Activated CD8-positive, alpha-beta T cell treated with anti-CD3 and anti-CD28 coated beads for 36 hours (primary cell): ENCODE measurements at places on chromosomes 4 and X. TPM values are rescaled to one million over a fixed set of nuclear protein-coding genes. Genes with fewer than 3 reads are reported as not detected.
A peak's percentile ranks its signal among the peaks of the same experiment; 100 is the strongest.

DNA sequence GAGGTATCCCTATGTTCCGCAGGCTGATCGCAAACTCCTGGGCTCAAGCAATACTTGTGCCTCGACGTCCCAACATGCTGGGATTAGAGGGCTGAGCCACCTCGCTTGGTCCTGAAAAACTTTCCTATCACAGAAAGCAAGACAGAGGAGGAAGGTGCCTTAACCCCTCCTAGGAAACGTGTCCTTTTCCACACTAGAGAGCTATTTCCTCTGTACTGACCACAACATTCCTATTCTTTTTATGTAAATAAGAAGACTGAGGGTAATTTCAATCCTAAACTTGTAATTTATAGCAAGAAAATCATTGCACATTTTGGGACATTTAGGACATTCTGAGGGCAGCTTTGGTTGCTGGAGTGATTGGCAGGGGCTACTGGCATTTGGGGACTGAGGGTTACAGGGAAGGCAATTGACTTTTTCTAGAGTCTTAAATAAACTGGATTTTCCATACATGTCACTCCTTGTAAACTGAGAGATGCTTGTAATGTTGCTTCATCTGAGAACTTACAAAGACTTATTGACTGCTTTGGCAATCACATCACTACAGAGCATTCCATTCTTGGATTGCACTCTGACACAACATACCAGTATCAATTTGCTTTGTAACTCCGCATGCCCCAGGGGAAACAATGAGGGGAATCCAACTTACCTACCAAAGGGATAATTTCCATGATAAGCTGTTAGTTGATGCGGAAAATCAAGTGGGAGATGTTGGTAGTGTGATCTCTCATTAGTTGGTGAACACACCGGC is 15.6 kb downstream of the XAGE3 start:
- no peak for DNase-seq

GRCh38 chrX:43949669-43950068 is 23.5 kb downstream of the NDP start:
- peak; percentile 40 for DNase-seq

- no peak for DNase-seq
These were observed 26.0 kb downstream of the CAPN6 start for GRCh38 chrX:111244235-111244750.

GRCh38 chrX:1582686-1583437 is 8.5 kb upstream of the AKAP17A start:
- DNase-seq, result peak; percentile 73

DNA sequence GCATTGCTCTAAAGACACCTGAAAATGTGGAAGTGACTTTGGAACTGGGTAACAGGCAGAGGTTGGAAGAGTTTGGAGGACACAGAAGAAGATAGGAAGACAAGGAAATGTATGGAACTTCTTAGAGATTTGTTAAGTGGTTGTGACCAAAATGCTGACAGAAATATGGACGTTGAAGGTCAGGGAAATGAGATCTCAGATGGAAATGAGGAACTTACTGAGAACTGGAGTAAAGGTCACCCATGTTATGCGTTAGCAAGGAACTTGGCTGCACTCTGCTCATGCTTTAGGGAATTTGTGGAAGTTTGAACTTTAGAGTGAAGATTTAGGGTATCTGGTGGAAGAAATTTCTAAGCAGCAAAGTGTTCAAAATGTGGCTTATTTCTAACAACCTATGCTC is 99.4 kb downstream of the FAM13A start:
- no peak for DNase-seq

GRCh38 chrX:21691512-21692018 is 33.4 kb upstream of the KLHL34 start:
- peak; percentile 21 for DNase-seq

- no peak for DNase-seq
These were observed 36.5 kb downstream of the PLK4 start for GRCh38 chr4:127917151-127917550.

Gene MAGEA11
- total RNA-seq, result not detected

Gene IDH3G
- 54.3 TPM for total RNA-seq

Gene CT45A10
- not detected for total RNA-seq

Gene TREX2
- 0.78 TPM for total RNA-seq
